ENCODE measurements at places on chromosomes 2 and 18.

- no peak overlapping the region for H3K27ac ChIP-seq
- no peak overlapping the region for H3K4me3 ChIP-seq
- H3K27me3 ChIP-seq: no peaks in the 10 kb centered on the region
- no peaks in the 10 kb centered on the region for H3K36me3 ChIP-seq
- no peaks in the 10 kb centered on the region for H3K4me1 ChIP-seq
Observed at GRCh38 chr2:212271583-212271982, 267.0 kb downstream of the ERBB4 start.

- H3K4me3 ChIP-seq: no peak overlapping the region
- H3K27ac ChIP-seq: no peak overlapping the region
- DNase-seq: no peak
- no peaks in the 10 kb centered on the region for H3K27me3 ChIP-seq
Observed at GRCh38 chr2:123816928-123817327, 208.2 kb upstream of the CNTNAP5 start.

DNA sequence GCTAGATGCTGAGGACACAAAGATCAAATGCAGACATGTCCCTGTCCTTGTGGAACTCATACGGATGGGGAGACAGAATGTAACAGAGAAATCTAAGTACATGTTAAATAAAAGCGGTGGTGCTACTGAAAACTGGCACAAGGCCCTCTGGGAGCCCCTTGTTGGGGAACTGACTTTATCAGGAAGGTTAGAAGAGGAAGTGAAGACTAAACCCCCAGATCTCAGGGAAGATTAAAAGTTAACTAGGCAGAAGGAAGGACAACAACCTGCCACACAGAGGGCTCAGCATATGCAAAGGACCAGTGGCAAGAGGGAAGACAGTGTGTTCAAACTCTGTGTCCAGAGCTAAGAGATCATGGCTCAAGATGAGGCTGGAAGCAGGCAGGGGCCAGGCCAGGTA, 4.8 kb downstream of the CACNB4 start:
- H3K4me3 ChIP-seq: no peak overlapping the region
- no peak for DNase-seq
- H3K36me3 ChIP-seq: no peaks in the 10 kb centered on the region
- no peaks in the 10 kb centered on the region for H3K27me3 ChIP-seq
- no peak overlapping the region for H3K27ac ChIP-seq

- DNase-seq: no peak
- no peak overlapping the region for H3K27ac ChIP-seq
- no peak overlapping the region for H3K4me3 ChIP-seq
- H3K4me1 ChIP-seq: no peaks in the 10 kb centered on the region
- no peaks in the 10 kb centered on the region for H3K36me3 ChIP-seq
Observed at GRCh38 chr18:68148863-68149262, 566.0 kb downstream of the TMX3 start.

DNA sequence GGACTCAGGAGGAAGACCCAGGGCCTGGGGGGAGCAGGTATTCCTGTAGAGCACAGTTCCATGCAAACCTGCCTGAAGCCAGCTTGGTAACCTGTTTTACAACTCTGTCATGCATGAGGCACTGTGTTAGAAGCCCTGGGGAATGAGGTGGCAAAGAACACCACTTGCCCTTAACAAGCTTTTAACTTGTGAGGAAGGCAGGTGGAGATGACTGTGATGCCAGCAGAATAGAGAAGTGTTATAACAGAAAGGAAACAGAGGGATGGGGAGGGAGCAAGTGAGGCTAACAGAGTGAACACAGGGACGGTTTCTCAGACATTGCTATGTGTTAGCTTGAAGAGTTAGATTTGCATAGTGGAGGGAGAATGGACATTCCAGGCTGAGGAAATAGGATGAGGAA, 11.5 kb upstream of the IL1A start:
- no peak overlapping the region for H3K4me3 ChIP-seq
- H3K27me3 ChIP-seq: no peaks in the 10 kb centered on the region
- peaks cover 10% of the 10 kb centered on the region for H3K4me1 ChIP-seq
- H3K36me3 ChIP-seq: no peaks in the 10 kb centered on the region

DNA sequence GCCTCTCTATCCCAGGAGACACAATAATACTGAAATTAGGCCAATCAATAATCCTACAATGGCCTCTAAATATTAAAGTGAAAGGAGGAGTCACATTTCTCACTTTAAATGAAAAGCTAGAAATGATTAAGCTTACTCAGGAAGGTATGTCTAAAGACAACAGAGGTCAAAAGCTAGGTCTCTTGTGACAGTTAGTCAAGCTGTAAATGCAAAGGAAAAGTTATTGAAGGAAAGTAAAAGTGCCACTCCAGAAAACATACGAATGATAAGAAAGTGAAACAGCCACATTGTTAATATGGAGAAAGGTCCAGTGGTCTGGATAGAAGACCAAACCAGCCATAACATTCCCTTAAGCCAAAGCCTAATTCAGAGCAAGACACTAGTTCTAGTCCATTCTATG, 9.5 kb downstream of the SESTD1 start:
- no peak for DNase-seq
- H3K4me1 ChIP-seq: no peaks in the 10 kb centered on the region
- H3K36me3 ChIP-seq: no peaks in the 10 kb centered on the region
- no peak overlapping the region for H3K4me3 ChIP-seq

DNA sequence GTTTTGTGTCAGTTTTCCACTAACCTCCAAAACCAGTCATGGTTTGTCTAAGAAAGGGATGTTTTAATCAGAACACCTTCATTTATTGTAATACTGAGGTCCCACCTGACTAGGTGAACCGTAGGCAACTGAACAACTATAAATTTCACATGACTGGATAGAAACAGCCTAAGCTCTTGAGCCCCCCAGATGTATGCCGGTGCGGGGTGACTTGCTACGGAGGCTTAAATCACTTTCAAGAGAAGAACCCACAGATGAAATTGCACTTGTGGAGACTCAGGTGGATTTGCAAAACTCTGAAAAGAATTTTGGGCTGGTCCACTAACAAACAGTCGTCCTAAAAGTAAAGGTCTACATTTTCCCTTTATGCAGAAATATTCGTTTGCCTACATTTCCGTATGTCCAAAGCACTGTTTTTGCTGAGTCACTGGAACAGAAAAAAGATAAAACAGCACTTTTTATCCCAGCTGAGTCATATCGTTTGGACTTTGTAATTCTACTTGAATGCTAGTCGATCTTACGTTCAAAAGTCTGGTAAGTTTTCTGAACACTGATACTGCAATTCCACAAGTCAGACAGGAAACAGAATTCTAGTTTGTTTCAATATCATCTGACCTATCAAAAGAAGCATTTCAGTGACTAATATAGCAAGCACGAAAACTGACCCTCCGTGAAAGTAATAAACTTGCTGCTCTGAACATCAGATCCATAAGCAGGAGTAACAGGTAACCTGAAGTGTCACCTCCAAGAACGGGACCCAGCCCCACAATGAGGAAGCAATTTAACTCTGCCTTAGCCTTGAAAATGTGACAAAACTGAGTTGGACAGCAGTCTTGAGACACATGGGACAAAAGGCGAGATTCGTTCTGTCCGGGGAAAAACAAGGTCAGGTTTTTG, 18.1 kb downstream of the ZNF516 start:
- H3K4me1 ChIP-seq: peaks cover 60% of the 10 kb centered on the region
- H3K27ac ChIP-seq: peak overlapping the region; percentile 36
- peaks cover 10% of the 10 kb centered on the region for H3K36me3 ChIP-seq
- H3K4me3 ChIP-seq: no peak overlapping the region

DNA sequence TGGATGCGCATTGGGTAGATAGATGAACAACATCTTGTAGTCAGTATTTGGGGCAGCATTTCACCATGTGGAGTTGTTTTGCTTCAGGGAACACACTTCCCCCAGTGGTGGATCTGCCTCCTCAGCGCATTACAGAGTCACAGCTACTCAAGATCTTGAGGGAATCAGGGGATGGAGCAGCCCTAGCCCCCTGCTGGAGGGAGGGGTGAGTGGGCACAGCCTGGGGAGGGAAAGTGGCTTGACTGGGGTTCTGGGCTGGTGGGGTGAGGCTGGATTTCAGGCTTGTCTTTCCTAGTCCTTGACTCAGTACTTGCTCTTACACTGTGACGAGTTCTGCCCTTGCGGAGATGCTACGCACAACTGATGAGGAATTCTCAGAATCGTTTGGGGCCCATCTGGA, 271.0 kb upstream of the HS6ST1 start:
- H3K4me3 ChIP-seq: no peak overlapping the region
- no peak for DNase-seq
- no peaks in the 10 kb centered on the region for H3K27me3 ChIP-seq
- H3K36me3 ChIP-seq: no peaks in the 10 kb centered on the region

DNA sequence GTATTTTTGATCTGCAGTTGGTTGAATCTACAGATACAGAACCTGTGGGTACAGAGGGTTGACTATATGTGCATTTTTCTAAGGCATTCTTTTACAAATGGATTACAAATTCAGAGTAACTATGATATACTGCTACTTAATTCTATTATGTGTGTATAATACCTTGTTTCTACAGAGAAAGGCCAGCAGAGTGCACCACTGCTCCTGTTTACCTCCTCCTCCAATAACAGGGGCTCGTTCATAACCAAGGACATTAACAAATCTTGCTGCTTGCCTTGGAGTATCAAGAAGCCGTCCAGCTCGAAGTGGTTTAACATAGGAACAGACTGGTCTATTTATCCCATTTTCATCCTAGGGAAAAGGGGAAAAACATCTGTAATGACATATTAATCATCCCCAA, 16.4 kb downstream of the CEP76 start:
- no peaks in the 10 kb centered on the region for H3K27me3 ChIP-seq
- H3K4me1 ChIP-seq: no peaks in the 10 kb centered on the region
- DNase-seq: peak; percentile 69
- H3K4me3 ChIP-seq: no peak overlapping the region
- no peaks in the 10 kb centered on the region for H3K36me3 ChIP-seq
- H3K27ac ChIP-seq: no peak overlapping the region
